ENCODE measurements at places on chromosomes 2 and 18.

GRCh38 chr2:7018282-7018701 lies 101.1 kb downstream of the RNF144A start:
- no peak for DNase-seq

- DNase-seq = no peak
Measured at GRCh38 chr2:172790404-172790803, 54.8 kb downstream of the RAPGEF4 start.

- DNase-seq = no peak
Measured at GRCh38 chr2:29599946-29600345, 321.4 kb downstream of the ALK start.

DNA sequence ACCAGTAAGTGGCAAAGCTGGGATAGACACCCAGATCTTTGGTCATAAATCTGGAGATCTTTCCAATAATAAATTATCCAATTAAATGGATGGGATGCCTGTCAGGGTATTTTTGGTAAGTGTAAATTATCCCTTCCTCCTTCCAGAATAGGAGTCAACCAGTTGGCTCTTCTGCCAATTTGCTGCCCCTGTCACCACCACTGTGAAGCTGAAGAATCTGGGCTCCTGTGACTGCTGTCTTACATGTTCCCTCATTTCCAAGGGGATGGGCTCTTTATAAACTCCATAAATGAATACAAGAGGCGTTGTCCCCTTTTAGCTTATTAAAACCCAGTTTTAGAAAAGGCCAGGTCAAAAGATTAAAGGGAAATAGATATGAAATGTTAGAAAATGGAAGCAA lies 17.8 kb upstream of the BMP10 start:
- no peak for DNase-seq

- no peak for DNase-seq
Measured at GRCh38 chr2:170467568-170468422, 247.3 kb upstream of the SP5 start.

DNA sequence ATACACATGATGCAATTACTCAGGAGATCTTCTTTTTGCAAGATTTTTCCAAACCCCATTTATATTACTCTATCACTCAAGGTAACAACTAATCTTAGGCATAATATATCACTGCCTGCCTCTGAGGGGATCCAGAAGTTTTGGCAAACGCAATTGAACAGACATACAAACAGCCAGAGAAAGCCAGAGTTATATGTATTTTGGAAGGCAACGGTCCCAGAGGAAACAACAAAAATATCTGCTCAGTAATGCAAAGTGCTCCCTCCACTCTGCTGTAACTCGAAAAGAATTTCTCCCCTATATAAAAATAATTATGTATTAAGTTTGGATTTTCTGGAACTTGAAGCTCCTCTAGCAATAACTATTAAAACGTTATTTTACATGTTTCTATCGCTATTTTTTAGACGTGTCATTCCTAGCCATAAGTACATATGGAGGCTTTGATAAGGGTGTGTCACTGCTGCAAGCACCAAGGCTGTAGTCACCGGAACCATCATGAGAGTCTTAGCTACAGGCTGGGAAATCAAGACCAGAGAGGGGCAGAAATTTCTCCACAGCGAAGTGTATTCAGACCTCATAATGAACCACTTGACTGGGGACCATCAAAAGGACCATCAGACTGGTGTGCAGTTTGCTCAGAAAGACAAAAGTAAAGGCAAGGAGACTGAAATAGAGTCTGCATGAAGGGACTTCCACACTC lies 3.7 kb upstream of the GKN1 start:
- DNase-seq = no peak

DNA sequence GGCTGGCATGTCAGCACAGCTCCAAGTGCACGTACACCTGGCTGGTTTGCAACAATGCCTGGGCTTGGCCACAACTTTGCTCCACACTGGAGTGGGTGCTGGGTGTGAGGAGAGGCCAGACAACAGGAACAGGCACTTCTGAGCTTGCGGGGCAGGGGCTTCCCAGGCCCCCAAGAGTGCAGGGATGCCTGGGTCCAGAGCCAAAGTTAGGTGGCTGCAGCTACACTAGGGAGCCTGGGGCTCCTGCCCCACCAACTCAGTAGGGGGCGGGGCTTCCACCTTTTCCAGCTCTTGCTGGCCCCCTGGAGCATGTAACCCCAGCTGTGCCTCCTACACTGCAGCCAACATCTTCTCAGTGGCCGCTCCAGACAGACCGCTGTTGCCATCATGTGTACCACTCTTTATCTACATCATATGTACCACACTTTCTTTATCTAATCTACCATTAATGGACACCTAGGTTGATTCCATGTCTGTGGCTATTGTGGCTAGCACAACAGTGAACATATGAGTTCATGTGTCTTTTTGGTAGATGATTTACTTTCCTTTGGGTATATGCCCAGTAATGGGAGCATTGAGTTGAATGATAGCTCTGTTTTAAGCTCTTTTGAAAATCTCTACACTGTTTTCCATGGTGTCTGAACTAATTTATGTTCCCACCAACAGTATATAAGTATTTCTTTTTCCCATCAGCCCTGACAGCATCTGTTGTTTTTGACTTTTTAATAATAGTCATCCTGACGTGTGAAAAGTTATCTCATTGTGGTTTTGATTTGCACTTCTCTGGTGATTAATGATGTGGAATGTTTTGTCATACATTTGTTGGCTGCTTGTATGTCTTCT lies 87.9 kb downstream of the ZNF804A start:
- DNase-seq = no peak

DNA sequence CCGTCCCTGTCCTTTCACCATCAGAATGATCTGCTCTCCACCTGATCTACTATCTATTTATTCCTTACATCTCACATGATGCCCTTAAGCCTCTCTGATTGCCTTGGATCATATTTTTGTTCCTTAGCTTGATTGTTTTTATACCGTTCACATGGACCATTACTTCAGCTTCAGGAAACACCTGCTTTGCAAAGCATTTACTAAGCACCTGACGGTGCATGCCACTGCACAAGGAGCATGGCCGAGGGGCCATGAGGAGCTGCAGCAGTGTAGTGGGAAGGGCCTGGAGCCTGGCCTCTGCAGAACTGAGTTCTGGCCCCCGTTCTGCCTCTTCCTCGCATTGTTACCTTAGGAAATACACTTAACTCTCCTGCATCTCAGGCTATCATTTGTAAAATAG lies 124.1 kb upstream of the NDUFV2 start:
- DNase-seq = no peak

DNA sequence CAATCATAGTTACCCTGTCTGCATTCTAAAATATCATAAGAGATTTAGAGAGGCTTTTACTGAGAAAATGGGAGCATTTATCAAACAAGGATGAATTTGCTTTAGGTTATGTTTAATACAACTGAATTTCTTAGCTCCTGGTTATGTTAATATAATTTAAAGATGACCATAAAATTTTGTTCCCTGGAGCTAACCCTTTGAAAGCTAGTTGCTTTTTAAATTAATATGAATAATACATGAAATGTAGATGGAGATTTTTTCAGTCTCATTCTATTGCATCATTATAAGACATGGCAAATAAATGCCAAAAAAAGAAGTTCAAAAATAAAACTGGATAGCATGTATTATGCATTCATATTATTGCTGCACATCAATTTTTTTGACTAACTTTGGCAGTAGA lies 344.1 kb upstream of the NXPH2 start:
- no peak for DNase-seq

DNA sequence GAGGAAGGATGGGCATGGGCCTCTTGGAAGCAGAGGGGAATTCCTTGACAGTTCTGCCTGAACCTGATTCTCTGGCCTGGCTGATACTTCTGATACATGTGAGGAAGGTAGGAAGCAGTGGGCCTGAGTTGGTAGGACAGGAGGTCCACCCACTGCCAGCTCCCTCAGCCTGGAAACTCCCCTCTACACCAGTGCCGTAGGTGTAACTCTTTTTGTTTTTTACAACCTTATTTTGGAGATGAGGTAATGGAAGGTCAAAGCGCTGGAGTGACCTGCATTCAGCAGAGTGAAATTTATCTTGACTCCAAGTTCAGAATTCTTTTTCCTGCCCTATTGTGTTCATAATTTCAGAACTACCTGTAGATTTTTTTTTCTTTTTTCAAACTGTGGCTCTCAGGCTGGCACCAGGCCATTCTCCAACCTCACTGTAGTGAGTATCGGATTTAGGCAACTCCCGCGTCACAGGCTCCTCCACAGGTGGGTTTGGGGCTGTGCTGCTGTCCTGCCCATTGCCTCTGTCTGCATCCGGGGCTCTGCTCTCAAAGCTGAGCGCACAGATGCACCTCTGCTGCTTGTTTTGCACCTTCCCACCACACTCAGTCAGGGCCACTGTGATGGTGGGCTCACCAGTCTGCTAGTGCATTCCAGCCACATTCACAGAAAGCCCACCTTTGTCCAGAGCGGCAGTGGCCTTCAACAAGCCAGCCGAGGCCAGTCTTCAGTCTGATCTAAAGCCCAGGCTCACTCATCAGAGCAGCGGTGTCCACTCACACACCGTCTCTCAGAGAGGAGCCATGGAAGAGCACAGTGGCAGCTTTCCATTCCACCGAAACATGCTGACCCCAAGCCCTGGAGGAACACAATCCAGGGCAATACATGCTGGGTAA lies 87.2 kb downstream of the UXS1 start:
- DNase-seq = no peak

DNA sequence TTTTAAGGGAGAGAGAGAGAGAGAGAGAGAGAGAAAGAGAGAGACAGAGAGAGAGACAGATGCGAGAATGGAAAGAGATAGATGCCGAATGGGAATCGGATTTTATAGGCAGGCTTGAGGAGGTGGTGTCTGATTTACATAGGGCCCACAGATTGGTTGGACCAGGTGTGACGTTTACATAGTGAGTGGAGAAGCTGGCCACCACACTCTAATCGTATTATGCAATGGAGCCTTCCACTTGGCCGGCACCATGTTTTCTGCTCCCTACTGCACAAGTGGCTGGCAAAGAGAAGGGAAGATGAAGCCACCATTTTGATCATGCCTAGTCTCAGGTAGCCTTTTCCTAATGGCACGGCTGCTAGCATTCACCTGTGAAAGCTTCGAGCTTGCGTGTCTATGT lies 33.9 kb downstream of the CD8B2 start:
- DNase-seq = no peak

DNA sequence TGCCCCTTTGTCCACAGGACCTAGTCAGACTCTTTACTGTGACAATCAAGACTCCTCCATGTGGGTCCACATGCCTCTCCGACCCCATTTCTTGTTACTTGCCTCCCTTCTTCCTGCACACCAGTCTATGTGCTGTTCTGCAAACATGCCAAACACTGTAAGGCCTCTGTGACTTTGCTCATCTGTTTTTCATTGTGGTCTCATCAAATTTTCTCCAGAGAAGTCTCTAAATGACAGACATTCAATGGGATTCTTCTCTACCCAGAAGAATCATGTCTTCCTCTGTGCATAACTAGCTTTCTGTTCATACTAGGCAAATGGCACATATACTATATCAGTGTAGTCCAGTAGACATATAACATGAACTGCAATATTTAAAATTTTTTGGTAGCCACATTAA lies 43.0 kb upstream of the KCNE4 start:
- no peak for DNase-seq

- DNase-seq = no peak
Measured at GRCh38 chr2:142974288-142975024, 97.0 kb downstream of the KYNU start.

DNA sequence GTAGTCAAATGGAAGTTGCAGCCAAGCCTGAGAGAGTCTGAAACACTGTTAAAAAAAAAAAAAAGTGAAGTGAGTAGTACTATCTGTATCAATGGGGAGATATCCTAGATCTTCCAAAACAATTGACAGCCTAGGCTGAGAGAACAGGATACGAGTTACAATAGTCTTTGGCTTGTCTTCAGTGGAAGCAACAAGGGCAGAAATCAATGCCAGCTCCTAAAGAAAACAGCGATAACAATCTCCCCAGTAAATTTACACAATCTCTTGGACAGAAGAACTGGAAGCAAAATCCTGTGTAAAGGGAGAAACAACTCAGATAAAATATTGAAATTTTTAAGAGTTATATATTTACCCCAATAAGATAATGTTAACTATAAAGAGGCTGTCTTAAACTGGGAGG lies 508.7 kb downstream of the LRRTM4 start:
- DNase-seq = no peak

DNA sequence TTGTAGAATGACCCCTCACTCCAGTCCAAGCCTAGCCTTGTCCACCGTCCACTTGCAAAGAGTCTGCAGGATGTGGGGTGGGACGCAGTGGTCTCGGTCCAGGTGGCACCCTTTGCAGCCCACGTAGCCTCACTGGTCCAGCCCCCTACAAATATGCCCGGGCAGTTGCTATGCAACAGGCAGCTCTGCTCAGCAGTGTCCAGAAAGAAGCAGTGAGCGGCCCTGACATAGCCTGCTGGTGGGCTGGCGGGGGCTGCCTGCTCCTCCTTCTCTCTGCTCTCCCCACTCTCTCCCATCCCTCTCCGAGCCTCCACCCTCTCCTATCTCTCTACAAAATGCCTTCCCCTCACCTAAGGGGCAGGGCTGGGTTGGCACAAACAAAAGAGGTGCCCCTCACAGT lies 233.4 kb downstream of the CELF4 start:
- no peak for DNase-seq

- no peak for DNase-seq
Measured at GRCh38 chr2:239526038-239526437, 125.2 kb upstream of the HDAC4 start.

DNA sequence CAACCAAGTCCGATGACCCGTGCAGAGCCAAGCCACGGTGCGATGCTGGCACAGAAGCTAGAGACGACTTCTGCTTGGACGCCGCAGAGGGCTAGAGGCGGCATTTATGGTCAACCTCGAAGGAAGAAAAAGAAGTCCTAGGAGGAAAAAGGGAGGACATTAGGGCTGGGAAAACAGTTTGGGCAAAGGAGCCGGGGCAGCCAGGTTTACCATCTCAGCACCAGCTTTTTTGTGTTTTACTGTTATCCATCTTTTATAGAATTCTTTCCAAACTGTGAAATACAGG lies 643 bp upstream of the DTNB start:
- no peak for DNase-seq

- no peak for DNase-seq
Measured at GRCh38 chr2:226556050-226556449, 243.6 kb downstream of the IRS1 start.

DNA sequence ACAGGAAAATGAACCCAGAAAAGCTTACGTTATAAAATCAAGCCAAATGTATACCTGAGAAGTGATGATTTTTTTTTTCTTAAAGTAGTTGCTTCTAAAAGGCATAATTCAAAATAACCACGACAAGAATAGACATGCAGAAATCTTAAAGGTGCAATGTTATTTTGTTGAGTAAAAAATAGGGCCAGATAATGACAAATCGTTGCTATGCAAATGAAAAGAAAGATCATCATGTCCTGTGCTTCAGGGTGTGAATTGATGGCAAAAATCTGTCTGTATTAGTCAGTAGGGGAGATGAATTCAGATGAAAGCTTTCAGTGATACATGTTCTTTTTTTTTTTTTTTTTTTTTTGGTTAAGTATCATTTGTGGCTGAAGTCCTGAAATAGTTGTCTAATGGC lies 24.0 kb downstream of the LYPD6B start:
- no peak for DNase-seq

- DNase-seq = no peak
Measured at GRCh38 chr2:129759472-129760010, 219.9 kb upstream of the RAB6C start.
